ENCODE measurements at places on chromosomes 13 and 19.

GRCh38 chr13:50731400-50731799, 112.1 kb downstream of the DLEU7 start:
- DNase-seq: no peak

DNA sequence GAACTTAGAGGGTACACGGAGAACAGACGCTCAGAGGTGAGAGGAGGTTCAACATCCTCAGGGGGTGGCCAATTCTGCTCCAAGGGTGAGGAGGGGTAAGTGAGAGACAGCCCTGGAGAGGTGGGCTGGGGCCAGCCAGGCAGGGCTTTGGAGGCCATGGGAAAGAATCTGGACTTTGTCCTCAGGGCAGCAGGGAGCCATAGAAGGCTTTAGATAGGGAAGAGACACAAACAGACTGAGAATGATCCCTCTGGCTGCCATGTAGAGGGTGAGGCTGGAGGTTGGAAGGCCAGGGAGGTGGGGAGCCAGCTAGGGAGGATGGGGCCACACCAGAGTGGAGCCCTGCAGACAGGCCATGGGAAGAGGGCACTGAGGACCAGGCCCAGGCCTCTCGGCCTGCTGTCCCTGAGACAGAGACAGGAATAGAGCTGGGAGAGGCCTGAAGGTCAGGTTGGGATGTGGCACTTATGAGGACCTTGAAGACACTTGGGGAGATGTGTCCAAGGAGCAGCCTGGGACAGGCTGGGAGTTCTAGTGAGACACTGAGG, 29.2 kb upstream of the CCNP start:
- DNase-seq: no peak

- DNase-seq: no peak
Observed at GRCh38 chr13:113737803-113738202, 21.2 kb upstream of the TMEM255B start.

- DNase-seq: no peak
Observed at GRCh38 chr13:44053208-44053607, 173.5 kb downstream of the LACC1 start.

GRCh38 chr13:46119883-46120614, 15.2 kb upstream of the CPB2 start:
- DNase-seq: no peak
